Stimulated activated CD4-positive, alpha-beta T cell treated with anti-CD3 and anti-CD28 coated beads, Interleukin-1b, Interleukin-23, amount 100 ng/mL, for 24 hours (primary cell): ENCODE measurements at places on chromosomes 11 and 22.

DNA sequence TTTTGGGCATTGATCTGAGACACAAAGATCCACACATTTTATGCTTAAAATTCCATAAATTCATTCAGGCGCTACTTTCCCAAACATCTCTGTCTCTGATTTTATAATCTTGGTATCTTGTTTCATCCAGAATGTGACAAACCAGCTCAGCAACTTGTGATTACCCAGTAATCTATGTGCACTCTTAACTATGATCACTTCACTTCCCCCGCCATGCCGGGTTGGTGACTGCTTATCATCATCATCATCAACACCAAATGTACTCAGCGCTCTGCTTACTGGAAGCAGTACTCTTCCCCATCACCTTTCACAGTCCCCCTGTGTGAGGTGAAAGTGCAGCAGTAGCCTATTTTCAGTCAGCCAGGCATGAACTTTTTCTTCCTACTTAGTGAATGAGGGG, 15.2 kb upstream of the MMP7 start:
- no peak for DNase-seq

GRCh38 chr11:2797741-2798361, 87.7 kb downstream of the CDKN1C start:
- DNase-seq: no peak

DNA sequence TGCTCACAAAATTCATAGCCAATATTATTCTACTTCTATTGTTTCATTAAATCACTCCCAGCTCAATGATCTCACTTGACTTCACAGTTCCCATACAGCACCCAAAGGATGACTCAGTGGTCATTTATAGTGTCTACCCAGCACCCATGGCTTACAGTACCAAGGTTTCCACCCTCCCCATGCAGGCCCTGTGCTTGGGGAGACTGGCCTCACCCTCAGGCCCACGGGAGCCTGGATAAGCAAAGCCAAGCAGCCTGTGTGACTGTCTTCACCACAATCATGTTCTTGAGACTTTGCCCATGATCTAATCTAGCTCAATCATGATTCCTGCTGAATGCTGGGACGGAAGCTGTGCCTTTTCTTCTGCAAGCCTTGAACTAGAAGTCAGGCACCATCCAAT, 97.6 kb downstream of the SLC36A4 start:
- DNase-seq: no peak

- DNase-seq: no peak
Measured at GRCh38 chr22:39229688-39230260, 15.0 kb downstream of the PDGFB start.

DNA sequence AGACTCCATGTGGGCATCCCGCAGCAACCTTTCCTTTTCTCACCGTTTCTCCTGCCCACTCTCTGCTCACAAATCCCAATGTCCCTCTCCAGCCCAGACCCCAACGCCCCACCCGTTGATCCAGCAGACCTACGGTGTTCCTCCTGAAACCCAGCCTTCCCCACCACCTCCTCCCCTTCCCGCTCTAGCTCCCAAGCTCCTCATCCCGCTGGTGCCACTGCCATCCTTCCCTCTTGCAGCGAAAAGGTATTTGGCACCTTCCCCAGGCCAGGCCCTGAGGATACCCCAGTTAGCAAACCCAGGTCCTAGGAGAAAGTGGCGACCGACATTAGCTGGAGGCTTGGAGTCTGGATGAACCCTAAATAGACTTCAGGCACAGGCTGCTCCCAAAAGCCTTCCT, 84.0 kb upstream of the RTL6 start:
- no peak for DNase-seq

- DNase-seq: no peak
Measured at GRCh38 chr11:120329556-120329955, 4.5 kb downstream of the TLCD5 start.

- no peak for DNase-seq
Measured at GRCh38 chr11:44475114-44475686, 90.3 kb upstream of the CD82 start.
